Naive thymus-derived CD8-positive, alpha-beta T cell (primary cell): ENCODE measurements at places on chromosomes 1 and 21. TPM values are rescaled to one million over a fixed set of nuclear protein-coding genes. Genes with fewer than 3 reads are reported as not detected.

Gene GPATCH2
- 7.9 TPM for total RNA-seq

Gene EIF4G3
- total RNA-seq: 16.5 TPM

Gene SELP
- total RNA-seq: 1.3 TPM

Gene CFHR3
- total RNA-seq: not detected

Gene TRAF3IP3
- total RNA-seq: 717 TPM

Gene MYOC
- total RNA-seq: not detected

Gene RAVER2
- 6.1 TPM for total RNA-seq

Gene CLSTN1
- total RNA-seq: 63.1 TPM

Gene OLIG2
- total RNA-seq: not detected

Gene OR2T5
- total RNA-seq: not detected

Gene KIAA0040
- 25.7 TPM for total RNA-seq

Gene NID1
- 0.08 TPM for total RNA-seq

Gene VSIG8
- not detected for total RNA-seq

Gene GPR37L1
- total RNA-seq: not detected

Gene KCNK2
- total RNA-seq: not detected

Gene CRB1
- 0.55 TPM for total RNA-seq

Gene SNRPE
- 89.6 TPM for total RNA-seq

Gene OR2L13
- not detected for total RNA-seq

Gene SPRR1B
- not detected for total RNA-seq

Gene TNFSF4
- 1.6 TPM for total RNA-seq

Gene ZSCAN20
- total RNA-seq: 3.5 TPM

Gene CRYAA
- total RNA-seq: not detected

Gene KRTAP12-2
- not detected for total RNA-seq

Gene ARMH1
- 79.0 TPM for total RNA-seq

Gene C1QC
- total RNA-seq: 1.5 TPM

Gene LCE1A
- total RNA-seq: not detected

Gene NKAIN1
- total RNA-seq: not detected

Gene VANGL2
- 0.14 TPM for total RNA-seq

Gene TEKT2
- total RNA-seq: not detected

Gene MYOM3
- not detected for total RNA-seq

Gene FCRL1
- 14.0 TPM for total RNA-seq

Gene TNFRSF25
- 378 TPM for total RNA-seq

Gene CD1E
- total RNA-seq: not detected

Gene RAB42
- not detected for total RNA-seq
